Fibroblast of skin of scalp (primary cell): ENCODE measurements at places on chromosomes 3 and 15.

- no peak for DNase-seq
Observed at GRCh38 chr15:70172566-70173225, 75.0 kb upstream of the TLE3 start.

- no peak for DNase-seq
Observed at GRCh38 chr15:84608707-84609284, 8.0 kb downstream of the ZSCAN2 start.

GRCh38 chr3:17765819-17766472 is 23.5 kb upstream of the TBC1D5 start:
- DNase-seq: no peak

DNA sequence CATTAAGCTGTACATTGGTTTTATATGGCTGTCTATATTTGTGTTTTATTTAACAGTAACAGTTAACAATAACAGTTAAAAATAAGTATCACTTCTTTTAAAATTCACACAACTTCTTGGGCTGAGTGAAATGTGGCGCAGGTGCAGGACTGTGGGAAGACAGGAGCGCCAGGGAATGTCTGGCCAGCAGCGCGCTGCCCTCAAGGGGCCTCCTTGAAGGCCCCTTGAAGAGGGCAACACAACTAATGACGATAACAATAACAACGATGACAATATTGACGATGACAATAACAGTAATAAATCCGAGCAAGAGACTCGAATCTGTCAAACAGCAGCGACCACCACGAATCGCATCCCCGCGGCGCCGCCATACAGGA is 411 bp upstream of the PPP2R3A start:
- no peak for DNase-seq

GRCh38 chr3:169026543-169027182 is 636.8 kb downstream of the MECOM start:
- peak; percentile 65 for DNase-seq
